Tibial nerve (tissue), 4 donors: ENCODE measurements at places on chromosomes 11 and 22.

GRCh38 chr22:21766691-21767462, 31.3 kb upstream of the YPEL1 start:
- no peak for DNase-seq

DNA sequence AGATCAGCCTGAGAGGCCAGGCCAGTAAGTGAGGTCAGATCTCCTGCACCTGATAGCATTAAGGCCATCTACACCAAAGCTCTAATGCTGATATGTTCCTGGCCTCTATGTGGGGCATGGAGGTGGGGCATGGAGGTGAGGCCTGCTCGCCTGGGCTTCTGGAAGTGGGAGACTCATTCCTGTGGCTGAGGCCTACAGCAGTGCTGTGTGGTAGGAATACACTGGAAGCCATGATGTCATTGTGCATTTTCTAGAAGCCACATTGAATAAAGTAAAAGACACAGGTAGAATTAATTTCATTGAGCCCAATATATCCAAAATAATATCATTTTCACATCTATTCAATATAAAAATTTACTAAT, 2.7 kb downstream of the PNPLA3 start:
- DNase-seq = no peak

- no peak for DNase-seq
These were observed 74.6 kb downstream of the ADM start for GRCh38 chr11:10379426-10379825.

GRCh38 chr22:21686634-21687393, 21.0 kb downstream of the PPIL2 start:
- no peak for DNase-seq
